ENCODE measurements at places on chromosomes 5 and 9. TPM values are rescaled to one million over a fixed set of nuclear protein-coding genes. Genes with fewer than 3 reads are reported as not detected.

ROR2 gene
- total RNA-seq = 0.19 TPM

GNE gene
- total RNA-seq = 17.3 TPM

MED7 gene
- total RNA-seq = 5.4 TPM

ADRA1B gene
- not detected for total RNA-seq

NEUROG1 gene
- not detected for total RNA-seq

ANKRD20A1 gene
- total RNA-seq = 0.38 TPM

PCDHGC3 gene
- total RNA-seq = not detected

PCDH12 gene
- total RNA-seq = not detected

HSPB3 gene
- total RNA-seq = not detected

ANKRD31 gene
- total RNA-seq = 0.84 TPM

FYB1 gene
- 250 TPM for total RNA-seq

ANKRD18B gene
- not detected for total RNA-seq

DRD1 gene
- not detected for total RNA-seq

ZDHHC11B gene
- total RNA-seq = 4.8 TPM

CREBRF gene
- 92.9 TPM for total RNA-seq

CDO1 gene
- total RNA-seq = not detected

All from CD8-positive, alpha-beta T cell (primary cell).